ENCODE measurements at places on chromosomes 13 and 19.

DNA sequence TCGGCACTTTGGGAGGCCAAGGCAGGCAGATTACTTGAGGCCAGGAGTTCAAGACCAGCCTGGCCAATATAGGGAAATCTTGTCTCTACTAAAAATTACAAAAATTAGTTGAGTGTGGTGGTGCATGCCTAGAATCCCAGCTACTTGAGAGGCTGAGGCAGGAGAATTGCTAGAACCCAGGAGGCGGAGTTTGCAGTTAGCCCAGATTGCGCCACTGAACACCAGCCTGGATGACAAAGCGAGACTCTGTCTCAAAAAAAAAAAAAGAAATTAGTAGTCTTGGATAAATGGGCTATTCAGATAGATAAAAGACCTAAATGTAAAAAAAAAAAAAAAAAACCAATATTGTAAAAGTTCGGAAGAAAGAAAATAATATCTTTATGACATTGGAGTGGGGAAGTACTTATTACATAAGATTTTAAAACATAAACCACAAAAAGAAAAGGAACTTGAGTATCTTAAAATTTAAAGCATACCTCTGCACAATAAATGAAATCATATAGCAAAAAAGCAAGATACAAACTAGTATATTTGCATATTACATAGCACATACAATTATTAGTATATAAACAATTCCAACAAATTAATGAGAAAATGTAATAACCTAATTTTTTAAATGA, 26.7 kb upstream of the RNASEH2B start:
- no peak for DNase-seq

DNA sequence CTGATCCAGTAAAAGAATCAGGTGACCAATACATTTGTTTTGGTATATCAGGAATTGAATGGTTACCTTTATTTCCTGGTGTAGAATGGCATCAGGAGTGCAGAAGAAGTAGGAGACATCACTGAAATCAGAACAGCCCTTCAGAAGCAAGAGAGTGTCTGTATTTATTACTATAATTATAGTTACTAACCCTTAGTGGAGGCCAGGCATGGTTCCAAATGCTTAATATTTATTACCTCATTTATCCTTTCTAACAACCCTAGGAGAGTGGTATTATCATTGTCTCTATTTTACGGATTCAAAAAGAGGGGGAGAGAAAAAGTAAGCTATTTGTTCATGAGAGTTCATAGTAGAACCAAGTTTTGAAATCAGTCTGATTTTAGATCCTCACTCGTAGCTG, 1292.9 kb downstream of the PCDH9 start:
- DNase-seq: no peak

- DNase-seq: no peak
These were observed 72.0 kb upstream of the KCTD15 start for GRCh38 chr19:33724721-33725060.

DNA sequence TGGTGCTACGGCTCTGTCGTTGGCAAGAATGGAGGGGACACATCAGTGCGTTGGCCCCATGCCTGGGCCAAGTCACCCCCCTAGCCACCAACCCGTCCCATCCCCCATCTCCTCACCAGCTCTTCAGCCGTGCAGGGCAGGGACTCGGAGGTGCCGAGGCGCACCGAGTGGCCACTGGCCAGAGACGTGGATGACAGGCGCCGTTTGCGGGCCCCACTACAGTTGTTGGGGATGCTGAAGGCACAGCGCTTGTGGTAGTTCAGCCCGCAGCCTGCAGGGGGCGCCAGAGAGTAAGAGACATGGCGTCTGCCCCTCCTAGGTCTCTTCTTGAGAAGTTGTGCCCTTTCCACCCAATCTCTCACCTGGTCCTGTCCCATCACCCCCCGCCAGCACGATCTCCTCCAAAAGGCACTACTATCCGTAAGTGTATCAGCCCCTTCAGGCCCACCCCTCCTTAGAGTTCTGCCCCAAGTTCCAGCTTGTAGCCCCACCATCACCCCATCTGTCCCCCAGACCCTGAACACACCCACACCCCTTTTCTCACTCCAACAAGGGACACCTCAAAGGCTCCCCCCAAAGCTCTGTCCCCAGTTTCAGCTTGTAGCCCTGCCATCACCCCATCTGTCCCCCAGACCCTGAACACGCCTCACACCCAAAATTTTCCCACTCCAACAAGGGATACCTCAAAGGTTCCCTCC, 12.4 kb downstream of the PRKD2 start:
- DNase-seq: no peak

DNA sequence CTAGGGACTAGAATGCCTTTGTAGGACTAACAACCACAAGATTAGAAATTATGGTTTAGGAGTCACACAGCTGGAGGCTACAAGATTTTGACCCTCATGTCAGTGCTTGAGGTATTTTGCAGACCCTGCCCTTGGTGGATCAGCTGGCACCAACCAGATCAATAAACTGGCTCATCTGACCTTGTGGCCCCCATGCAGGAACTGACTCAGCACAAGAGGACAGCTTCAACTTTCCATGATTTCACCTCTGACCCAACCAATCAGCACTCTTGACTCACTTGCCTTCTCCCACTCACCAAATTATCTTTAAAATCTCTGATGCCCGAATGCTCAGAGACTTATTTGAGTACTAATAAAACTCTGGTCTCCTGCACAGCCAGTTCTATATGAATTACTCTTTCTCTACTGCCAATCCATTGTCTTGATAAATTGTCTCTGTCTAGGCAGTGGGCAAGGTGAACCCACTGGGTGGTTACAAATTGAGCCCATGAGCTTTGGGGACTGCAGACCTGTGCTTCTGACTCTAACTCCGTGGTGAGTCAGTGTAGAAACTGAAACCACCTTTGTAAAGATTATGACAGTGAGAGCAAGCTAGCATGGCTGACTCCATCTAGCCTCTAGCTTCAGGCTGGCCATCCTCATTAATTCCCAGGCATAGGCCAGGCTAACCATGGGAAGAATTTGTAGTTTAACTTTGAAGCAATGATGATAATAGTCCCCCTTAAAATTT, 33.9 kb upstream of the CEACAM8 start:
- no peak for DNase-seq

- DNase-seq: no peak
These were observed 29.5 kb downstream of the UPF1 start for GRCh38 chr19:18861235-18861634.

GRCh38 chr19:38316477-38317067, 825 bp upstream of the YIF1B start:
- DNase-seq: no peak

- DNase-seq: no peak
These were observed 525 bp downstream of the CARS2 start for GRCh38 chr13:110705356-110705825.

All from vagina (tissue), 2 donors.